DMS53 (cell line): ENCODE measurements at places on chromosomes 6 and 20.

DNA sequence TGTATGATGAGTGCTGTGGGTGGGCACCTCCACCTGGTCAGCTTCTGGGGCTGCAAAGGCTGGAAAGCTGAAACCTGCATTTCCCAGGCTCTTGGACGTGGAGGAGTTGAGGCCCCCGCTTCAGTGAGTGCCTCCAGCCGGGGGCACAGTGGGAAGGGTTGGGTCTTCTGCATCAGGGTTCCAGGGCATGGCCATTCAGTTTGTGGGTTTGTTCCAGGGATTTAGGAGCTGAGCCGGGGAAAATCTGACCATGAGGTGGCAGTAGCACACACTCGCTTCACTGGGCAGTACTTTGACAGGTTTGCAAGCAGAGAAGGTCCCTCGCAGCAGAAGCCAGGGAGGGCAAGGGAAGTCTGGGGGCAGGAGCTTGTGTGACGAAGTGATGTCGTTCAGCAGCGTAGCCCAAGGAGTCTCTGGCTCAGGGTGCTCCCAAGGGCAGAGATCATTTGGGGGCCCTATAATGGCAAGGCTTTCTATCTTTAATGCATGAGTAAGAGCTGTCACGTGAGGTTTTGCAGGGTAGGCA is 69.5 kb upstream of the SULF2 start:
- DNase-seq, result peak; percentile 39

- DNase-seq, result no peak
Observed at GRCh38 chr20:25858495-25859425, 162.1 kb upstream of the ZNF337 start.

DNA sequence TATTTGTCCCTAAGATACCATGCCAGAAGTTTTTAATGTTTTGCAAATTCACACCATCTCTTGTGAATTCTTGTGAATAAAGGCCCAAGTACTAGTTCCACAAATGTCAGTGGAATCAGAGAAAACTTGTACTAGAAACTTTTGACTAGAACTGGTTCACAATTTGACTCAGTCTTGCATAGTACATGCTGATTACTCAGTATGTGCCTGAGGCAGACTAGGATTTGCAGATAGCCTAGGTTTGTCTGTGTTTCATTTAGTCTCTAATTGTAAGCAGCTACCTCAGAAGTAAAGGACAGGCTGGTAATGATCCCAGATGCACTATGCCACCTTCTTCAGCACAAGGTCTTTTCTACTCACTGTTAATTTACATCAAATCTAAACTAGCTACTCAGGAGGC is 34.2 kb upstream of the GSTA4 start:
- DNase-seq, result no peak

DNA sequence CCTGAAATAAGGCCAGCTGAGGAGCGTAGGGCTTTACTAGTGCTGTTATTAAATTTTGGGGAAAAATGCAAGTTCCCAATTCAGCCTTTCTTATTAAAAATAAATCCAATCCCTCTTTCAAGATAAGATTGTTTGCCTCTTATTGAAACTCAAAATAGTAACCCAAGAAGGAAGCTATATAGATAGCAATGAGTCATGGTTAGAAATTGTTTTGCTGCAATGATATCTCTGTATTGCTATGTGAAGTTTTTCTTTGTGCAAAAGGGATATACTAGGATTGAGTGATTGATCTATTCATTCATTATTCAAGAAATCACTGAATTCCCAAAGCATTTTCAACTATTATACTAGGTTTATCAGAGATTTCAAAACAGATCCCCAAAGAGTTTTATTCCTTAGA is 93.0 kb upstream of the HDAC2 start:
- no peak for DNase-seq

DNA sequence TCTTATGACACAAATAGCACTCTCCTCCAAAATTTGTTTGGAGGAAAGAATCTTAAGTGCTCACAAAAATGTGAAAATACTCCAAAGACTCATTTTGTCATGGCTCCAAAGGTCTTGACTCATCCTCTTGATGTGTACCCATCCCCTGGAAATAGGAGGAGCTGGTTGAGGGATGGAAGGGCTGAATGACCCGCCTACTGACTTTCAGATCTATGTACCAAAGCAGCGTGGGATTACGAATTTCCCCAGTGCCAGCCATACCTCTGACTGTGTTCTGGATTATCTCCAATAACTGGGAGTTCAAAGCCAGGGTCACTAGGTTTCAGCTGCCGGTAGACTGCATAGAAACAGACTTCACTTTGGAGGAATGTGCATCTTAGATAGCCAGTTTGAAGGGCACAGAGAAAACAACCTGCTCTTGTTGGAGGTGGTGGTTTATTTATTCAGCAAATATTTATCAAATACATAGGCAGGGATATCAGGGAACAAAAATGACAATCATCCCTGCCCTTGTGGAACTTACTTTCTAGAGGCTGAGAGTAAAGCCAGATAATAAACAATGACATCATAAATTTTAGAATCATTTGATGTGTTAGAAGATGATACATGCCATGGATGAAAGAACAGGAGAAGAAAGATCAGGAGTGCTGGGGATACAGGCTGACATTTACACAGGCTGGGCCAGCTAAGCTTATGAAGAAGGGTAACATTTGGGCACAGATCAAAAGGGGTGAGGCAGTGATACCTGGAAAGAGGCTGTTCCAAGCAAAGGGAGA is 246.6 kb downstream of the TBXT start:
- peak; percentile 41 for DNase-seq

- no peak for DNase-seq
Observed at GRCh38 chr6:53937461-53937860, 142.7 kb downstream of the LRRC1 start.

DNA sequence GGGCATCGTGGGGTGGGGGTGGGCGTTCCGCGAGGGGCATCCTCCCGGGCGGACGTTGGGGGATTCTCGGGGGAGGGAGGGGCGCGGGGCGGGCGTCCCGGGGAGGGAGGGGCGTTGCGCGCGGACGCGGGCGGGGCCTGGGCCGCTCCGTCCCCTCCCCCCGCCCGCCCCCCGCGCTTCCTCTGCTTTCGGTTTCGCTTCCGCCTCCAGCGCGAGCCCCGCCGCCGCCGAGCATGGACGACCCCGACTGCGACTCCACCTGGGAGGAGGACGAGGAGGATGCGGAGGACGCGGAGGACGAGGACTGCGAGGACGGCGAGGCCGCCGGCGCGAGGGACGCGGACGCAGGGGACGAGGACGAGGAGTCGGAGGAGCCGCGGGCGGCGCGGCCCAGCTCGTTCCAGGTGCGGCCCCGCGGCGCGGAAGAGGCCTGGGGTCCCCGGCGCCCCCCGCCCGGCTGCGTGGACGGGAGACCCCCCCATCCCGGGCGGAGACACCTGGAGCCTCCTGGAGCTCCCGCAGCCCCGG is at the start of gene OGFR:
TSS of gene OGFR (plus strand) at position 209 of the 528 bp plus-strand sequence. CDS start at position 234, 25 bp downstream.
- peak; percentile 74 for DNase-seq

DNA sequence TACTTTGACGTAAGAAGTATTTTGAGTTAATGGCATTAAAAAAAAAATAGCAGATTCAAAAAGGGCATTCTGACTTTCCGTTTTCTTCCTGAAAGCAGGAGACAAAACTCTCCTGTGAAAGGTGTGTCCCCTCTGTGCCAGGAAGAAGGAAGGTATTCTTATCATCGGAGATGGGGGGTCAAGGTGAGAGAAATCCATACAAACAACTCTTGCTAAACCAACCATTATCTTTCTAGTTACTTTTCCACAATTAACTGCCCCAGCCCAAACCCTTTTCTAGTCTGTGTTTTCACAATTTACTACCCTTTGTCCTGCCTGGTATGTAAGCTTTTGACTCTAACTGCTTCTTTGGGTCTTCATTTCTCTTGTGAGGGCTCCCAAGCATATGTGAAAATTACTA is 717.3 kb downstream of the EPM2A start:
- no peak for DNase-seq

- no peak for DNase-seq
Observed at GRCh38 chr6:63549076-63549475, 23.2 kb upstream of the LOC128125822 start.

DNA sequence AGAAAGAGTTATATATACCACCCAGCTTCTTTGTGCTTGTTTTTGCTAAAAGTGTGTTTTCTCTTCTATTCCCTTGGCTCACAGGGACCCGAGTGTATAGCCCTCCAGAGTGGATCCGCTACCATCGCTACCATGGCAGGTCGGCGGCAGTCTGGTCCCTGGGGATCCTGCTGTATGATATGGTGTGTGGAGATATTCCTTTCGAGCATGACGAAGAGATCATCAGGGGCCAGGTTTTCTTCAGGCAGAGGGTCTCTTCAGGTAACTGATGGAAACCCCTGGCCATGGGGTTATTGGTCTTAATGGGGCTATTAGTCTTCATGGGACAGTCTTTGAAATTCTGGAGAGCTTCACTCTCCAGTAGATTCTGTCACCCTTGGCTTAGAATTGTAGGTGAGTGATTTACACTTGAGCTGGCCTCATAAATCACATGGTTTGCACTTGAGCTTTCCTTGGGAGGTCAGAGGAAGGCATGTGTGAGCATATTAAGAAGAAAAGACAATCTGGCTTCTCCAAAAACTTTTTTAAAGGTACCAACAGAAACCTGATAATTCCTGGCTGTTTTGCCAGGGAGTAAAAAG is 3.0 kb downstream of the PIM1 start:
- no peak for DNase-seq

GRCh38 chr20:8454137-8454712 is 322.2 kb downstream of the PLCB1 start:
- DNase-seq, result peak; percentile 31

DNA sequence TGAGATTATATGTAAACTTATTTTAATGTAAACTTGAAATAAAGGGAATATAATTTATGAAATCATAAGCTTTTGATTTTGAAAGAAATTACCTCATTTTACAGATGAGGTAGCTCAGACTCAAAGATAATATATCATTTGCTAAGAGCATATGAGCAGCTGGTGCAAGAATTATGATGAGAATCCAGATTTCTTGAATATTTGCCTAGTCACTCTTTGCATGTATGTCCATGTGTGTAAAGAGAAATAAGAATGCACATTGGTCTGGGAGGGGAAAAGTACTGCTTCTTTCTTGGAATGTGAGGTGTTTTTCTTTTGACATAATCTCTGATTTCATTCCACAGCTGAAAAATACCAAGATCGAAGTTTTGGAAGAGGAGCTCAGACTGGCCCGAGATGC is 11.1 kb upstream of the SNRNP48 start:
- no peak for DNase-seq

DNA sequence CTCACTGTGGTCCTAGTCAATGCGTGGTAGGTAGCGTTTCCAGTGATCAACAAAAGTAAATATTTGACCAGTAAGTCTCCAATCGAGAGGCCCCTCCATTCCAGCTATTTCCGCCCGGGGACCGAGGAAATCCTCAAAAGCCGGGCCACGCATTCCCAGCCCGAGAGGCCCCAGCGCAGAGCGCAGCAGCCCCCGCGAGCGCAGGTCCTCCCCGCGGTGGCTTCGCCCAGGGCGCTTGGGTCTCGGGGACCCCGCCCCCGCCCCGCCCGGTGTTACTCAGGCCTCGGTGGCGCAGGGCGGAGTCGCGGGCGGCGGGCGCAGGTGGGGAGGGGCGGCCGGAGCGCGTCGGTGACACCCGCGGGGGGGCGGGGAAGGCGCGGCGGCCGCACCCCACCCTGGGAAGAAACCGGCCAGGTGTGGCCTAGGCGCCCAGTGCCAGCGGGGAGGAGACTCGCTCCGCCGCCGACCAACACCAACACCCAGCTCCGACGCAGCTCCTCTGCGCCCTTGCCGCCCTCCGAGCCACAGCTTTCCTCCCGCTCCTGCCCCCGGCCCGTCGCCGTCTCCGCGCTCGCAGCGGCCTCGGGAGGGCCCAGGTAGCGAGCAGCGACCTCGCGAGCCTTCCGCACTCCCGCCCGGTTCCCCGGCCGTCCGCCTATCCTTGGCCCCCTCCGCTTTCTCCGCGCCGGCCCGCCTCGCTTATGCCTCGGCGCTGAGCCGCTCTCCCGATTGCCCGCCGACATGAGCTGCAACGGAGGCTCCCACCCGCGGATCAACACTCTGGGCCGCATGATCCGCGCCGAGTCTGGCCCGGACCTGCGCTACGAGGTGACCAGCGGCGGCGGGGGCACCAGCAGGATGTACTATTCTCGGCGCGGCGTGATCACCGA is at the start of gene DSP:
TSS of gene DSP (plus strand) at position 497 of the 890 bp plus-strand sequence. CDS start at position 742, 245 bp downstream.
- DNase-seq, result peak; percentile 96

DNA sequence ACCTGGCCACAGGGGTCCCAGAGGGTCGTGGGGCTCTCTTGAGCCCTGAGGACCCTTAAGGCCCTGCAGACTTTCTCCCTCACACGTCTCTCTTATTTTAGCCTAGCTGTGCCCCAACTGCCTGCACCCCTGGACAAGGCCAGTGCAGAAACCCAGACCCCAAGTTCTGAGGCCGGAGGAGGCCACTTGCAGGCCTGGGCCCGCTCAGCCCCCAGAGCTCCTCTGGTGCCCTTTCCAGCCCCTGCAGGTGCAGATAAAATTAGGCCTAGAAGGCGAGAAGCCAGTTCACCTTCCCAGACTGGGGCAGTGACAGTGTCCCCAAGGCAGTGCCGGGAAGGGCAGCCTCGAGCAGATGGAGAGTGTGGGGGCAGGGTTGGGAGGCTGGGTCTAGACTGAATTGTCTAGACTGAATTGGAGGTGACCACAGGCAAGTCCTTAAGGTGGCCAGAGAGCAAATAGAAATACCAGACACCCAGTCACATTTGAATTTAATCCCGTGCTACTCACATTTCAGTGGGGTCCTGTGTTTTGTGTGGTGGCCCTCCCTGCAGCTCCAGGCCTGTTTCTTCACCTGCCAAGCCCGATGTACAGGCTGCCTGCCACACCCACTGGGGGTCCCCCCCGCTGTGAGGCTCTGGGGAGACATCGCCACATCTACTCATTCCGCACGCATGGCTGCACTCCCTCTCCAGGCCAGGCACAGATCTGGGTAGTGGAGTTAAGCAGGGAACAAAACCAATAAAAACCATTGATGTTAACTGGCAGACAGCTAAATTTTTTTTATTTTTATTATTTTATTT is 8.6 kb upstream of the IP6K3 start:
- no peak for DNase-seq

DNA sequence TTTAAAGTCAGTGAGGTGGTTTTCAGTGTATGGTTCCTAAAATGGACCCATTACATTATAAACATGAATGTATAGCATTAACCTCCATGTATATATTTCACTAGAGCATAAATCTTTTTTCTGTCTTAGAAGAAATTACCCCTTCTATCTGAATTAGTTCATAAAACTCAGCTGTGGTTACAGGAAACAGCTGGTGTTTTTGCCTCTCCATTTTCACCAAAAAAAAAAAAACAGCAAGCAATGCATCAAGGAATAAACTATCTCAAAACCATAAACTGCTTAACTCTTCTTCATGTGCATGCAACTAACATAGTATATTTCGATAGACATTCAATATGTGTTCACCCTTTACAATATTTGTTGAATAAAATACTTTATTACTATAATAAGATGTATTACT is 40.2 kb downstream of the MOXD1 start:
- no peak for DNase-seq

- DNase-seq, result no peak
Observed at GRCh38 chr6:129369737-129370136, 340.2 kb downstream of the ARHGAP18 start.

DNA sequence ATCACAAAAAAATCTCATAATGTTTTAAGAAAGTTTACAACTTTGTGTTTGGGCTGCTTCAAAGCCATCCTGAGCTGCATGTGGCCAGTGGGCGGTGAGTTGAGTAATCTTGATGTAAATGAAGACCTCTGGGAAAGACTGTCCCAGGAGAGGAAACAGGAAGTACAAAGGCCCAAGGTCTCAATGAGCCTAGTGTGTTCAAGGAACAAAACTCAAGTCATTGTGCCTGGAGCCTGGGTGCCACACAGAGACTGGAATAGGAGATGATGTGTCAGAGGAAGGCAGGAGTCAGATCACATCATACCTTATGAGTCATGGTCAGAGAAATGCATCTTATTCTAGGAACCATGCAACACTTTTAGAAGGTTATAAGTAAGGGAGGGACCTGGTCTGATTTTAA is 51.5 kb downstream of the COL19A1 start:
- DNase-seq, result peak; percentile 41
